ENCODE measurements at places on chromosomes 16 and 17.

- no peak for DNase-seq
Observed at GRCh38 chr16:50144211-50144610, 8.9 kb upstream of the TENT4B start.

- DNase-seq: no peak
Observed at GRCh38 chr16:73778887-73779286, 517.7 kb upstream of the PSMD7 start.

DNA sequence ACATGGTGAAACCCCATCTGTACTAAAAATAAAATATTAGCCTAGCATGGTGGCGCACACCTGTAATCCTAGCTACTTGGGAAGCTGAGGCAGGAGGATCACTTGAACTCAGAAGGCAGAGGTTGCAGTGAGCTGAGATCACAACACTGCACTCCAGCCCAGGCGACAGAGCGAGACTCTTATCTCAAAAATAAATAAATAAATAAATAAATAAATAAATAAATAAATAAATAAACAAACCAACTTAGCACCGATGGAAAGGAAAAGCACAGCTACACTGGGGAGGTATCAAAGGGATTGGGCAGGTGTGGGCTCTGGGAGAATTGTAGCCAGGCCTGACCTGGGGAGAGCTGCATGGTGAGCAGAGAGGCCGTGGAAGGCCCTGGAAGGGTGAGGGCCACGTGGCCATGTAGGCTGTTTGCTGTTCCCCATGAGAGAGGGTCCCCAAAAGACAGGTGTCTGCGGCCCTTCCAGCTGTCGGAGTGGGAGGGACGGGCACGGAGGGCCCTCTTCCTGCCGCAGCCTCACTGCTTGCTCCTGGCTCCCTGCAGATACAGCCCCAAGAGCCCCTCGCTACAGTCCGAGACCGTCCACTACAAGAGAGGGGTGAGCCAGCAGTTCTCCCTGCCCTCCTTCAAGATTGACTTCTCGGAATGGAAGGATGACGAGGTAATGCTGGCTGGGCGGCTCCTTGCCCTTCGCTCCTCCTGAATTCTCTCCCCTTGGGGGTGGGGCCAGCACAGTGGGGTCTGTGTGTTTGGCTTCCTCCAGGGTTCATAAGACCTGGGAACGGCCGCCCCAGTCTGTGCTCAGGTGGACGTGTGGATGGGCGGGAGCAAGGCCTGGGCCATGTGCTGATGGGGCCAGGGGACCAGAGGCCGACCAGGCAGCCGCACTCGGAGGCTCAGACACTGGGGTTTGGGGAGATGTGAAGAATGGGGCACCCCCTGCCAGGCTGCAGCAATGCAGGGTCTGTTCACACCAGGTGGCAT lies 32.4 kb downstream of the MGRN1 start:
- no peak for DNase-seq

DNA sequence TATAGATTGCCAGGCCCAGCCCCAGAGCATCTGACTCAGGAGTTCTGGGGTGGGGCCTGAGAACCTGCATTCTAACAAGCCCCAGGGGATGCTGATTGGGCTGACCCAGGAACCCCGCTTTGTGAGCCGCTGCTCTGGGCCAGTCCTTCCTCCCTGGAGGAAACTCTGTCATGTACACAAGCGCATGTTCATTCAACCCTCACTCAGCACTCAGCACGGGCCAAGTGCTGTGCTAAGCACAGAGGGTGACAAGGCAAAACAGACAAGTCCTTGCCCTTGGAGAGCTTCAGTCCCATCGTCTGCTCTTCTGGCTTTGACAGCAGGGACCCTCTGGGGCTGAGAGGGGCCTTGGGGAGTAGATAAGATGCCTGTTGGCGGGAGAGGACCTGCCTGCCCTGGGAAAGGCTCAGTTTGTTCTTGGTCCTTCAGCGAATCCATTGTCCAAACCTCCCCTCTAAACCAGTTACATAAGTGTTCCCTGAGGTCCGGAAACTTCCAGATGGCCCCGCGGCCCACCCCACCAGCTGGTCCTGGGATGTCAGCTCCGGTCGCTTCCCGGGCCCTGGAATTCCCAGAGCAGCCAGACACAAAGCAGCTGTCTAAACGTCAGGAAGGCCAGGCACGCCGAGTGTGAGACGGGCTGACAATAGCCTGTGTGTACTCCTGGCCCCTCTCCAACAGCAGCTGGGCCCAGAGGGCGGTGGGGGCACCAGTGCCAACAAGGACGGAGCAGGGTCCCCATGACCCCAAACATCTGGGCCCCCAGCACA lies 88.8 kb downstream of the ZDHHC7 start:
- no peak for DNase-seq

DNA sequence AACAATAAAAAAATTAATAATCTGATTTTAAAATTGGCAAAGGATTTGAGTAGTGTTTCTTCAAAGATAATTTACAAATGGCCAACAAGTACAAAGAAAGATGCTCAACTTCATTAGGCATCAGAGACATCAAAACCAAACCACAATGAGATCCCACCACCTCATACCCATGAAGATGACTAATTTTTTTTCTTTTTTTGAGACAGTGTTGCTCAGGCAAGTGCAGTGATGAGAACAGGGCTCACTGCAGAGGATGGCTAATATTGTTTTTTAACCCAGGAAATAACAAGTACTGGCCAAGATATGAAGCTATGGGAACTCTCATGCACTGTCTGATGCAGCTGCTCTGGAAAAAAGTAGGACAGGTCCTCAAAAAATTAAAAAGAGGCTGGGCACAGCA lies 14.9 kb downstream of the WDR45B start:
- no peak for DNase-seq

DNA sequence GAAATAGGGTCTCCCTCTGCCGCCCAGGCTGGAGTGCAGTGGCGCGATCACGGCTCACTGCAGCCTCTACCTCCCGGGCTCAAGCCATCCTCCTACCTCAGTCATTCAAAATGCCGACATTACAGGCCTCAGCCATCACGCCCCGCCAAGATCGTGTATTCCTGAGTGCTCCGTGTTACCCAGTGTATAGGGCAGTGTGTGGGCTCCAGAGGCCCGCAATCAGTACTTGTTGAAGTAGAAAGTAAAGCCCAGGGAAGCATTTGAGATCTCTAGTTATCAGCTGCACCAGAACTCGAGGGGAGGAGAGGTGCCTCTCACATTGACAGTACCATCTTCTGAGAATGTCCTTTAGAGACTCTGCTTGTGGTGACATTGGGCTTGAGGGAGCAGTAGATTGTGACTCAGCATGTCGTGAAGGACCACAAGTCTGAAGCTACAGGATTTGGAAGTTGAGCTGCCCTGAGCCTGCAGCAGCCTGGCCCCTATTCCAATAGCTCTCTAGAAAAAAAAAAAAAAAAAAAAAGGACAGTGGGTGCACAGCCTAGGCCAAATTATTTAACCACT lies 1.1 kb upstream of the PRPSAP1 start:
- DNase-seq: no peak

GRCh38 chr16:53605356-53605755 lies 98.3 kb downstream of the RPGRIP1L start:
- DNase-seq: no peak

DNA sequence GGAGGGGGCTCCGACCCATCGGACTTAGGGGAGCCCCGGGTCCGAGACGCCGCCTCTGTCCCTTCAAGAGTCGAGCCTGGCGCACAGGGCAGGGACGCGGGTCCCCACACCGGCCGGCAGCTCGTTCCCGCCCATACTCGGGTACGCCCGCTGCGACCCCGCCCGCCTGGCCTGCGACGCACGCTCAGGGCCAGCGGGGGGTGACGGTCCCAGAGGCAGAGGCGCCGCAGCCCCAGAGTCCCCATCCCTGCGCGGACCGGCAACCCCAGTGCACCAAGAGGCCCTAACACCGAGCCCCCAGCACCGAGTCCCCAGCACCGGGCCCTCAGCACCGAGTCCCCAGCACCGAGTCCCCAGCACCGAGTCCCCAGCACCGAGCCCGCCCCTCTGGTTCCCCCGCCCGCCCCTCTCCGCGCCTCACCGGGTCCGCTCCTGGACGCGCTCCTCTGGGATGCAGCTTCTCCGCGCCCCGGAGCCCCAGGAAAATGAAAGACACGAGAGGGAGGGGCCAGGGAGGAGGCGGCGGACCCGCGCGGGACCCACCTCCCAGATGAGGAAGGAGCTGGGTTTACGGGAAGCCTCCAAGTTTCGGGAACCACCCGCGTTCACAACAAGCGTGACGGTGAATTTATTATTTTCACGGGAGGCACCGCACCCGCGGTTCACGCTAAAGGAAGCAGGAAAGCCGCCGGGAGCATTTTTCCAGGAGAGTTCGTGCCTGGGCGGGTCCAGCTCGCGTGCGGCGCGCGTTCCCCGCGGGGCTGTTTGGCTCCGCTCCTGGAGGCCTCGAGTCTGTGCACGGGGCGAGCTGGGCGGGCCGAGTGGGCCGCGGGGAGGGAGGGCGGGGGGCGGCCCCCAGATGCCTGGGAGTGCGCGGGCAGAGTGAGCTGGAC lies at the start of gene SECTM1:
Gene SECTM1 (minus strand): TSS at position 488 of the 893 bp plus-strand sequence. CDS start 6,526 bp downstream, outside the sequence.
- no peak for DNase-seq

DNA sequence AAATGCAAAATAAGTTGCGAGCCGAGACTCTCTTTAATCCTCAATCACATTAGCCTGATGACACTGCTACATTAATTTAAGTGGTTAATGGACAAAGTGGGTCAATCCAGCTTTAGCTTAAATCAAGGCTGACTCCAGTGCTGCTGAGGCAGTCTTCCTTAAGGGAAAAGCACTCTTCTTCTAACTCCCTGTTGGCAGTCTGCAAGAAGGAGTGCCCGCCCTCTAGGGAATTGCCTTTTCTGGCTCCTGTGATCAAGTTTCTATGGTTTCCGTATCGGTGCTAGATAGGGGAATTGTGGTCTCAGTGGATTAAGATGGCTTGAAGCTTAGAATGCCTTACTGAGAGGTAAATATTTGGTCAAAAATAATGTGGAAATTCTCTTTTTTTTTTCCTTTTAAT lies 41.0 kb downstream of the HS3ST3B1 start:
- no peak for DNase-seq

DNA sequence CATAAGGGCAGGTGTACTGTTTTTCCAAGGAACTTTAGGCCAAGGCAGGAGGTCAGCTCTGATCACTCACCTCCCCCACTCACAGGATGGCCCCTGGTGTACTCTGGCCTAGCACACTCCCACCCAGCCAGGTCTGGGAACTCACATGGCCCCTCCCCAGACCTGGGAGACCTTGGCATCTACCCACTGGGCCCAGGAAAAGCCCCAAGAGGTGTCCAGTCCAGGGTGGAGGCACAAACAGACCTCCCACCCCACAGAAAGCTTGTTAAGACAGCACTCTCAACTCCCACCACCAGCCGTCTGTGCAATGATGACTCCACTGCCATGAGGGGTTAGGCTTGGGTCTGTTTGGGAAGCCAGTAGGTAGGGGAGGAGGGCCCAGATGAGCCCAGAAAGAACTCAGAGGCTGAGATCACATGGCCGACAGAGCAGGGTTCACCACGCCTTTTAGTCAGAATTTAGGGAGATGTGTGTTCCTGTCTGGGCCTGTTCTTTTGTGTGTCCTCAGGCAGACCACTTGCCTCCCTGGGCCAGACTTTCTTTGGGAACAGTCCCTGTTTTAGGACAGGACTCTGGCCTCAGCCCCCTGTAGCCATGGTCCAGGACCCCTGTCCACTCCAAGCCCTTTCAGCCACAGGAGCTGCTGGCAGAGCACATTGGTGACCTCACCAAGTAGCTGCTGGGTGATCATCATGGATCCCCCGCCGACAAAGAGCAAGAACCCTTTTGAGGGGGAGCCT lies 12.1 kb upstream of the CBFB start:
- DNase-seq: no peak

DNA sequence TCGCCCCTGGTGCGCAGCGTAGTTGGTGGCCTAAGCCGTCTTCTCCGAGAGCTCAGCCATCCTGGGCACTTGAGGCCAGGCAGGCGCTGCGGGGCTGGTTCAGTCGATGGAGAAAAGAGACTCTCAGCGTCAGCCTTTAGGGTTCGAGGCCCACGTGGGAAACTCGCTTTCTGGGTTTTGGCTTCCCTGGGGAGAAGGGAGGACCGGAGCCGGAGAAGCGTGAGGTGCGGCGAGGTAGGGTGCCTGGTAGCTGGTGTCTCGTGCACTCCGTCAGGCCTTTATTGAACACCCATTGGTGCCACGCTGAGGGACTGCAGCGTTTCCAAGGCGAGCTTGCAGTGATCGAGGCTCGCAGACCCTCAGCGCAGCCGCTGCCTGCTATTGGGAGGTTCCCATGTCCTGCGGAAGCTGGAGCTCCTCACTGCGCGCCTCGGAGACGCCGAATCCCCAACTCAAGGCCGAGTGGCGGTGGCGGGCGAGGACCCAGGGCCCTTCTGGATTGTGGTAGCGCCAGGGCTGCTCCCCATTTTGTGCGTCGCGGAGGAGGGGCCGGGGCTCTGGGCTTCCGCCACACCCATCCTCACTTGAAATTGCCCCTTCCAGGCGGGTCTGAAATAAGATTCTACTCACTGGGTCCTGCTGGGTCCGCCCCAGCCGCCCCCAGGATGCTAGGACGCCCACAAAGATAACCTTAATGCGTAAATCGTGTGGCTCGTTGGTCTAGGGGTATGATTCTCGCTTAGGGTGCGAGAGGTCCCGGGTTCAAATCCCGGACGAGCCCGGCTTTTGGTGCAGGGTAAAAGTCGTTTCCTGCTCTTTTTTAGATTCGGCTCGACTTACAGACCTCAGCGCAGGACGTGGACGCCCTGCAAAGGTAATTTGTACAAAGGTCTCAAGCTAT lies 1.2 kb downstream of the OR1F1 start:
- DNase-seq: peak; percentile 73

GRCh38 chr16:53745086-53745485 lies 41.1 kb downstream of the FTO start:
- no peak for DNase-seq

DNA sequence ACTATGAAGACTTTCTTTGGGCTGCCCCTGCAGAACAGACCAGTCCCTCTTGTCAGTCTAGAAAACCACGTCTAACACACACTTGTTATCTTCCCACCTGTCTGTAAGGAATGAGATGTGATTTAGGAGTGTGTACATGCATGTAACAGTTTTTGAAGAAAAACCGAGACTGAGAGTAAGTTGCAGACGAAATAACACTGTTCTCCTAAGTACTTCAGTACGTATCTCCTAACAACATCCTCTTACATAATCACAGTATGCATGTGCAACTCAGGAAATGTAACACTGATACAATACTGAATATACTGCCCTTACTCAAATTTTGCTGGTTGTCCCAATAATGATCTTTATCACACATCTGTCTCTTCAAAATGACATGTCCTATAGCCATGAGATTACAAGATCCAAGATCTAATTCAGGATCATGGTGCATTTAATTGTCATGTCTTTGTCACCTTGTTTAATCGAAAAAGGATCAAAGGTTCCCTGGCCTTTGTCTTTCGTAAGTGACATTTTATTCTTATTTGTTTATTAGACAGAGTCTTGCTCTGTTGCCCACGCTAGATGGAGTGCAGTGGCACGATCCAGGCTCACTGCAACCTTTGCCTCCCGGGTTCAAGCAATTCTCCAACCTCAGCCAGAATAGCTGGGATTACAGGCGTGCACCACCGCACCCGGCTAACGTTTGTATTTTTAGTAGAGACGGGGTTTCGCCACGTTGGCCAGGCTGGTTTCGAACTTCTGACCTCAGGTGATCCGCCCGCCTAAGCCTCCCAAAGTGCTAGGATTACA lies 25.6 kb downstream of the CREBBP start:
- DNase-seq: no peak

Measured in activated T-cell treated with anti-CD3 and anti-CD28 coated beads for 48 hours (primary cell).